ENCODE measurements at places on chromosomes 2 and 18.

- no peak for DNase-seq
Observed at GRCh38 chr2:84238907-84239306, 220.2 kb downstream of the SUCLG1 start.

DNA sequence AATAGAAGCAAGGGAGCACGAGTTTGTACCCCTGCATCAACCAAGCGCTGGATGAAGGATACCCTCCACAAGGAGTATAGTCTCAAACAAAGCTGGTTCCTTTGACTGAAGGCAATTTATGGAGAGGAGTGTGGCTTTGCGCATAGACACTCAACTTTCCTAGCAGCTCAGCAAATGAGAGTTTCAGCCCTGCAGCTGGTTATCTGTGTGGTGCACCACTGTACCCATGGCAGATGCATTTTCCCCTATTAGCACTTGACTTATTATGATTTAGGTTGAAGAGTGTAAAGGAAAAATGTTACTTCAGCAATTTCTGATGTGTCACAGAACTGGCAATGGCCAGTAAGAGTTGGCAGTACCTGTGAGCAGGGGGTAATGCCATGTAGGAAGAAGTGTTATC lies 440.1 kb upstream of the LINC00305 start:
- DNase-seq = no peak

- DNase-seq = no peak
Observed at GRCh38 chr2:31139671-31140070, 1.4 kb upstream of the GALNT14 start.

DNA sequence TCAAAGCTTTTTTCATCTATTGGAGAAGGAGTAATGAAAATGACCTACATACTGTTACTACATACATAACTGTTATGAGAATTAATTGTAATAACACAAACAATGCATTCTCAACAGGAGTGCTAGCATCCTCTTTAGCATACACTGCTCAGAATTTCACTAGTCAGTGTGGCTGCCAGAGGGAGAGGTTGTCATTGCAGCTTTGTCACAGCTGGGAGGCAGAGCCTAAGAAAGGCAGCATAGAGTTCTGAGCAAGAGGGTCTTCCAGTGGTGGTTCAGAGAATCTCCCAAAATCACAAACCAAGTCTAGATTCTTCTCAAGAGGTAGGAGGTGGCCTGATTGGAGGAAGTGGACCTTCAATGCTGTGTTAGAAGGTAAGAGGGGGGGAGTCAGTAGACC lies 286.7 kb upstream of the CYRIA start:
- no peak for DNase-seq

DNA sequence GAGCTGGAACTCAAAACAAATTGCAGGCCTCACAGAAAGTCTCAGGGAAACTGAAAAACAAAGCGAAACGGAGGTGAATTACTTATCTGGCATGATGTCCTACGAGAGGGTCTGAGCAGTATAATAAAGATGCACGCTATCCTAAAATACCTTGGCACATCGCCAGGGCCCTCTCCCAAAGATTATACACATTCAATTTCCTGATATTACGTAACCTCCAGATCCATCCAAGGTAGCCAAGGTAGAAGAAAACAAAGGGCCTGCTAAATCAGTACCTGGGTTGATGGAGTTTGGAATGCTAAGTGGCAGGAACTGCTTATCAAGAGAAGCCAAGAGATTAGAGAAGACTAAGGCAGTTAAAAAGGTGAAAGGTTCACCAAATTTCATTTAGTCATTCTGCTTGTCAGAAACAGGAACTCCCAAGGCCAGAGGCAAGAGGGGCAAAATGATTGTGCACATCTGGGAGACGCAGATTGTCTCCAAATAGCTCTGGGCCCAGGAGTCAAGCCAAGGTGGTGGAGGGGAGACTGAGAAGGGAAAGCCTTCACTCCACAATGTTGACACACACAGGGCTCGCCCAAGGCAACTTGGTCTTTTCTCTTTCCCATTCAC lies 236.8 kb upstream of the ATP5MC3 start:
- no peak for DNase-seq

DNA sequence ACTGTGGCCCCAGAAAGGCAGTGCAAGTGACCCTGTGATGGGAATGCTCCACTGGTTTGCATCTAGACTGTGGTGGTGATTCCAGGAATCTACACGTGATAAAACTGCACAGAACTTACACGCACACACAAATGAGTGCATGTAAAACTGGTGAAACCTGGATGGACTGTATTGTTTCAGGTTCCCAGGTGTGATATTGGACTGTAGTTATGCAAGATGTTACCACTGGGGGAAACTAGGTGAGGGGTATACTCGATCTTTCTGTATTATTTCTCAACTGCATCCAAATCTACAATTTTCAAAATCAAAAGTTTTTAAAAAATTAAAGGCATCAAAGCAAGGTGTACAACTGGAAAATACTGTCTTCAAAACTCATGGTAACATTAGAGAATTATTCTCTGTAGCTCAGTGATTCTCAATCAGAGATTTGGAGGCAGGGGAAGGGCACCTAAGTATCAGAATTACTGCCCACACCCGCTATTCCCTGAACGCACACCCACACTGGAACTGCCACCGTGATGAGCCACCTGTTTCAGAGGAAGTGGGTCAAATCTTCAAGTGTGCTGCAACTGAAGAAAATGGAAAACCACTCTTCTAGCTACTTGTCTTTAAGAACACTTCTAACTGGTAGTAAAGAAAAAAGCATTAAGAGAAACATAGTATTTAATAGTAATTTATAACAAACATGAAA lies 26.7 kb downstream of the PTPN2 start:
- no peak for DNase-seq

- DNase-seq = peak; percentile 100
Observed at GRCh38 chr18:76459687-76460350, 35.2 kb downstream of the ZNF516 start.

GRCh38 chr2:224146356-224147160 lies 107.5 kb upstream of the SERPINE2 start:
- no peak for DNase-seq

DNA sequence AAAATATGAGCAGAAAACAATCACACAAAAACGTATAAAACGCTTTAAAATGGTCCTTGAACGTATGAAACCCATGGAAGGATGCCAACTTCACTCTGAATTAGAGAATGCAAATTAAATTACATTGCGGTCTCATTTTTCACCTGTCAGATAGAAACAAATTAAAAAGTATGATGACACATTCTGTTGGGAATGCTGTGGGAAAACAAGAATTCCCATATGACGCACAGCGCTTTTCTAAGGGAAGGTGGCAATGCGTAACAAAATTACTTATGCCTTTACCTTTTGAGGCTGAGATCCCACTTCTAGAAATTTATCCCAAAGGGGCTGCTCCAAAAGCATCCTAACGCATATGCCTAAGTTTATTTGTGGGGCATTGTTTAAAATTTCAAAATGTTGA lies 3.8 kb upstream of the RPS7 start:
- DNase-seq = no peak

GRCh38 chr2:225041851-225042799 lies at the start of gene DOCK10:
DOCK10 (minus strand) TSS chr2:225042468; CDS start chr2:225042374, 94 bp downstream.
- DNase-seq = no peak

DNA sequence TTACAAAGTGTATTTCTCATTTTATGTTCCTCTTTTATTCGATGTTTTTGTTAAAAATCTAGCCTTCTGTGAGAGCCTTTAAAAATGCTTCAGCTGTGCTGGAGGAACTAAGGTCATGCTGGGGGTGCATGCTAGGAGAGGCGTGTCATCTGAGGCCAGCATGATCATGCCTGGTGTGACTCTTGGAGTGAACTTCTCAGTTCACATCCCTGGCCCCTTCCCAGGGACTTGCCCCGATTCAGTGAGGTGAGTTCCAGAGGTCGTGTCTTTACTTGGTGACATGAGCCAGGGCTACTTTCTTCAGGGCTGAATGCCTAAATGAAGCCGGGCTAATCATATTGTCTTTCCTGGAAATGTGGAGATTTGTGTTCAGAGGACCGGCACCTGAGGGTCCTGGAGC lies 264.9 kb downstream of the MREG start:
- no peak for DNase-seq

DNA sequence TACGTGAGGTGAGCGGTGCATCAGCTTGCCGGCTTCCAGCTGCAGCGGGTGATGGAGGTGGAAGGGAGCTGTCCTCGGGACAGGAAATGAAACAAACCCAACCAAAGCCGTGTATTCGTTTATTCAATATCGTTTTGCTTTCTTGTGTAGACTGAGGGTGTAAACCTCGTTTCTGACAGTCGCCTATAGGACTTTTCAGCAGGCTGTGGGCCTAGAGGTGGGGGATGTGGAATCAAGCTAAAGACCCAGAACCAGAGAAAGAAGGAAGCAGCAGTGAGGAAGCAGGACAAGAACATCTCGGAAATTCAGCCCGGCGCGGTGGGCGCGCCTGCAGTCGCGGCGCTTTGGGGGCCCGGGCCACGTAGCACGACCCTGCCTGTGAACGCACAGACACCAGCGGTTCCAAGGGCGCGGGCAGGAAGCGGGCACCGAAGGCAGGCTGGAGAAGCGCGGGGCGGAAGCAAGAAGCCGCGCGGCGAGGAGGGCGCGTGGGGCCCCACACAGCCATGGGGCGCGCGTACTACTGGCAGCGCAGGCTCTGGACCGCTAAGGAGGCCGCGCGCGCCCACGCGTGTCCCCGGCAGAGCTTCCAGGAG lies 755 bp upstream of the ATP9B start:
- no peak for DNase-seq

GRCh38 chr18:77102259-77103040 lies 30.1 kb downstream of the MBP start:
- peak; percentile 59 for DNase-seq

DNA sequence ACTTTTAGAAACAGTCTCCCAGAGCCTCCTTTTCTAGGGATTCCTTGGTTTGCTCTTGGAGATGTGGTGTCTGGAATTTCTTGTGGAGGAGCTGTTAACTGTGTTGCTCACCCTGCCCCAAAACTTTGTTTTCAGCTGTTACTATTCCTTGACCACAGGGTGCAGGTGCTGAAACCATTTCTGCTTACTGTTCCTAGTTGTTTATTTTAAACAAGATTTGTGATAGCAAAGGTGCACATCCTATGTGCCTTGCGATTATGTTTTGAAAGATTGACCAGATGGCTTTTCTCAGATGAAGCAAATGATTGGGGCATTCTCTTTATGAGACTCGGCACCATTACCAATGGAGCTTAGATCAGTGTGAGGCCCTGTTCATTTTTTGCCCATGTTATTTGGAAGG lies 111.2 kb downstream of the RAB3GAP1 start:
- no peak for DNase-seq

- DNase-seq = no peak
Observed at GRCh38 chr2:37612382-37612781, 59.1 kb downstream of the CDC42EP3 start.

Measured in bronchial epithelial cell (primary cell).